ENCODE measurements at places on chromosomes 3 and 15.

GRCh38 chr3:158761350-158761749 is 29.1 kb upstream of the RARRES1 start:
- no peak for DNase-seq

DNA sequence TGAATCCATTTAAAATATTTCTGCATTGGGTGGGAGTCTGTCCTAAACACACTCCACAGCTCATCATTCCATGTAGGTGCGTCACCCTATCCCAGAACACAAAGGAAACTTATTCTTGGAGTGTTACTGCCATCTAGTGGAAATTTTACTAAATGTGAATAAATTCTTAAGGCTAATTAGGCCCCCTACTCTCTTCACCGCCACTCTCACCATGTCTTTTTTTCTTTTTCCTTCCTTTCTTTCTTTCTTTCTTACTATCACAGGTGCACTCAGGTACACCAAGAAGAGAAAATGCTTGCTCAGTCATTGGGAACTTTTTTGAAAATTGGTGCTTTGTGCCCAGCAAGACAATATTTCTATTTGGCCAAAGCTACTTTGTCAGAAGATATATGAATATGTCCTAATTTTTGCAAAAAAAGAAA is 26.4 kb upstream of the ATP8B4 start:
- DNase-seq = peak; percentile 60

- no peak for DNase-seq
These were observed 525.1 kb upstream of the GOLIM4 start for GRCh38 chr3:168620854-168621253.

DNA sequence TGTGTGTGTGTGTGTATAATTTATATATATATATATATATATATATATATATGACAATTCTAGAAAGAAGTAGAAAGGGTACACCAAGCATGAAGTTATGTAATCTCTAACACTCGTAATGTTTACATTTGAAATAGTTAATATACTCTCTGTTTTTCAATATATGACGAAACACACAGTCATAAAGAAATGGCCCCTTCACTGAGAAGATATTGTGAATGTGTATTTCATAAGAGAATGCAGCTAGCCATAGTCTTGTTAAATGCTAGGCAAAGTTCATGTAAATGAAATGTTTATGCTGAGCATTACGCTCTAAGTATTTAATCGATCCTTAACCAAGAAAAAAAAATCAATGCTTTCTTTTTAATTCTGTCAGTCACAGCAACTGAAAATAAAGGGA is 154.7 kb upstream of the TSPAN3 start:
- DNase-seq = no peak

- no peak for DNase-seq
These were observed 64.8 kb downstream of the IGF2BP2 start for GRCh38 chr3:185760088-185760487.

- DNase-seq = peak; percentile 93
These were observed 125.1 kb downstream of the SHQ1 start for GRCh38 chr3:72722930-72723726.

GRCh38 chr3:53671192-53671960 is 174.8 kb downstream of the CHDH start:
- no peak for DNase-seq
